GM23248 (cell line): ENCODE measurements at places on chromosomes 11 and 22. TPM values are rescaled to one million over a fixed set of nuclear protein-coding genes. Genes with fewer than 3 reads are reported as not detected.

DNA sequence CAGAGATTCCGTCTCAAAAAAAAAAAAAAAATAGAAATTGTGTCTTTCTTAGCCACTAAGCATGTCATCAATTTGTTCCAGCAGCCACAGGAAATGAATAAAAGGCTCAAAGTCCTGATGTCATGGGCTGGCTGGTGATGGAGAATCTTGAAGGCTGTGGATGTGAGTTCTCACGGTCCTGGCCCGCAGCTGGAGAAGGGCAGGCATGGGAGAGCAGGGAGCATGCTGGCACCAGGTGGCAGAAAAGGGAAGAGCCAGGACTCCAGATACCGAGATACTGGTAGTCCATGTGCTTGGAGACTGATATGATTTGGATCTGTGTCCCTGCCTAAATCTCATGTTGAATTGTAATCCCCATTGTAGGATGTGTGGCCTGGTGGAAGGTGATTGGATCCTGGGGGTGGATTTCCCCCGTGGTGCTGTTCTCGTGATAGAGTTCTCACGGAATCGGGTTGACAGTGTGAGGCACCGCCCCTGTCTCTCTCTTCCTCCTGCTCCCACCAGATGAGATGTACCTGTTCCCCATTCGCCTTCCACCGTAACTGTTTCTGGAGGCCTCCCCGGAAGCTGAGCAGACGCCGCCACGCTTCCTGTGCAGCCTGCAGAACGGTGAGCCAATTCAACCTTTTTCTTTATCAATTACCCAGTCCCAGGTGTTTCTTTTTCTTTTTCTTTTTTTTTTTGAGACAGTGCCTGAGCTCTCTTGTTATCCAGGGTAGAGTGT lies 18.1 kb downstream of the MRGPRD start:
- peak; percentile 30 for DNase-seq

DNA sequence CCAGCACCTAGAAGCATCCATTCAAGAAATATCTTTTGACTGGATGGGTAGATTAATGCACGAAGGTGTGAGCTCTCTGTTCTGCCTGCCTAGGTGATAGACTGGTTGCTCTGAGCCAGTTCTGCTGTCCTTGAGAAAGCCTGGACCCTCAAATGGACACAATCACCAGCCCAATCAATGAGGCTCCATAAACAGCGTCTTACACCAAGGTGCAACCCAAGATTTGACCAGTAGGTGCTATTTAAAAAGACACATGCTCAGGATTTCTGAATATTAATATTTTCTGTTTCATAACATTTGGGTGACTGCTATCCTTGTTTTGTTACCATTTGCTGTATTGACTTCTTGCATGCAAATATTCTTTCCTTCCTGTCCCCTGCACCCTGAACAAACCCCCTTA lies 39.0 kb downstream of the PAMR1 start:
- peak; percentile 24 for DNase-seq

DNA sequence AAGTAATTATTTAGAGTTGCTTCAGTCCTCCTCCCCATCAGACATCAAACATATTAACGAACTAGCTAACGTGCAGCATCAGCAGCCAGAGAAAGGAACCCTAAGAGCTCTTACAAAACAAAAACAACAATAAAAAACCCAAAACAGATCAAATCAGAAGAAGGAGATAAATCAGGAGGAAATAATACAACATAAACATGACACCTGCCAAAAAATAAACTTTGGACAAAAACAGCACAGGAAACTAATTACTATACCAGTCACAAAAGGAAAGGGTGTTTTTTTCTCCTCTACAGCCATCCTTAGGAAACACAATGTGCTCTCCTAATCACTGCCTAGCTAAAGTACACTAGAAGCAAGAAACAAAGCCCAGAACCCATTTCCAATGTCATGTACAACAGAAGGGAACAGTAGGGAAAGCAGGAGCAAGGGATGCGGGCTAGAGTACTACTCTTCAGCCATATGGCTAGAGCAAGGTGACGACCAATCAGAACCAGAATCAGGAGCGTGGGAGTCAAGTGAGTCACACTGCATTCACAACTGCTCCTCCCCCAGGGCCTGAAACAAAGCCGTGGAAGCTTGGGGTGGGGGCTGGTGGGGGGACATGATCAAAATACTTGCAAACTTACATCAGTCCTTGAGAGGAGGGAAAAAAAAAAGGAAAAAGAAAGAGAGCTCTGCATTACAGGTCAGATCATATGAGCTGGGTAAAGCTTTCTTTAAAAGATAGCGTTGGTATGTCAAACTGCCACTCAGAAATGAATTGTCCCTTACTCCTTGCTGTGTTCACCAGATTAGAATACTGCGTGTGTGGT lies 60.4 kb downstream of the LARGE2 start:
- peak; percentile 84 for DNase-seq

The ARHGEF12 gene
- 52.7 and 57.9 TPM in 2 replicates for total RNA-seq

The KBTBD4 gene
- 26.6 and 35.5 TPM in 2 replicates for total RNA-seq

DNA sequence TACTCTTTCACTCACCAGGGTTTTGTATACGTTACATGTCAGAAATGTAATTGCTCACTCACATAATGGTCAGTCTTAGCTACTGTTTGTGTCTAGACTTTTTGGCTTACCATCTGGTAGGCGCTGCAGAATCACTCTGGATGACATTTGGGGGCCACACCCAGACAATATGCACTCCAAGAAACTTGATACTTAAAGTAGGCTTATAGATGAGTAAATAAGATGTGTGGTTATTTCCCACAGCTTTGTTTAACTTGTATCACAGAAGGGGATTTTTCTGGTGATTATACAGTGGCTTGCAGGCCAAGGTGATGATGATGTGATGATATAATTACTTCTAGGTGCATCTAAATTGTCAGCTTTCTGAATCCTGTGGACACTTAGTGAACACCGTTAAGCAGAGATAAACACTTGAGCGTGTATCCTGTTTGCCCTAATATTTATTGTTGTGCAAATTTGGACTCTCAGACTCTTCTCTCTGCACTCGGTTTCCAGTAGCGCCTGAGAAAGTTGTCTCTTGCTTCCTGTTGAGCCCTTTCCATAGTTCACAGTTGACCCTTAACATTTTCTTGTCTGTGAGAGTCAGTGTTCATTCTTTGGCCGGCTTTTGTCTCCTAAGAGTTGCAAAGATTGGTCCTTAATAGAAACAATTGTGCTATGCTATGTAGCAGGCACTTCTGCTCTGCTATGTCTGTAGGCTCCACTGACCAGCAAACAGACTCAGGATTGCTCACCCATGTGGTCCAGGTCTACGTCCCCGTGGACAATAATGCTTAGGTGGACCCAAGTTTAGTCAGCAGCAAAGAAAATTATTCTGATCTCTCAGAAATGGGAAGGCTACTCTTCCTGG lies 89.3 kb downstream of the PRR5L start:
- peak; percentile 80 for DNase-seq

DNA sequence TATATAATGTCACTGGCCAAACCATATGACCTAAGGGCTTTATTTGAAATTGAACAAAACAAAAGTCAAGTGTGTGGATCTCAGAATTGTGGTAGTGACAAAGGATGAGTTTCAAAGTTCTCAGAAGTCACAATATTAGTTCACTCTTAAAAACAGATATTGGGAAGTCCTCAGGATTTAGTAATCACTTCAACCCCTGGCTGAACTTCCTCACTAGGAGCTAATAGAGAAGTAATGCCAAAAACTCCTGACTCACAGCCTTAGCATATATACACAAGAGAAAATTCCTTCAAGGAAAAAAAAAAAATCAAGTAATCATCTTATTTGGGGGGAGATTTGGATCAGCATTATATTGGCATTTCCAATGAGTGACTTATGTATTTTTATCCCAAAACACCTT lies 75.6 kb upstream of the APOA1 start:
- DNase-seq = peak; percentile 90

DNA sequence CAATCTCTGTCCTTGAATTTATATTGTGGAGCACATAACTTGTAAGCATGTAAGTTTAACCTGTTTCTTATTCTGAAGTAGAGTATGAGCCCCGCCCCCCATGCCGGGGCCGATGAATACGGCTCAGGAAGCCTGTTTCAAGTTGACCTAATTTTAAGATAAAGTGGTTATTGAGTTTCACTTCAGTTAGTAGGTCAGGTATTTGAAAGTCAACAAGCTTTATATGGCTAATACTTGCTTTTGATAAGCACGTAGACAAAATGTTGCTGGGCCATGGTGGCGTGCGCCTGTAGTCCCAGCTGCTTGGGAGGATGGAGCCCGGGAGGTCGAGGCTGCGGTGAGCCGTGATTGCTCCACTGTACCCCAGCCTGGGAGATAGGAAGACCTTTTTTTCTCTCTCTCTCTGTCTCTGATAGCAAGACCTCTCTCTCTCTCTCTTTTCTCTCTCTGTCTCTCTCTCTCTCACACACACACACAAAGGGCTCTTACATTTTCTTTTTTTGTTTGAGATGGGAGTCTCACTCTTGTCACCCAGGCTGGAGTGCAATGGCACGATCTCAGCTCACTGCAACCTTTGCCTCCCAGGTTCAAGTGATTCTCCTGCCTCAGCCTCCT lies 14.4 kb downstream of the YWHAH start:
- DNase-seq = no peak

- peak; percentile 43 for DNase-seq
Observed at GRCh38 chr11:79708319-79708932, 267.6 kb upstream of the TENM4 start.

DNA sequence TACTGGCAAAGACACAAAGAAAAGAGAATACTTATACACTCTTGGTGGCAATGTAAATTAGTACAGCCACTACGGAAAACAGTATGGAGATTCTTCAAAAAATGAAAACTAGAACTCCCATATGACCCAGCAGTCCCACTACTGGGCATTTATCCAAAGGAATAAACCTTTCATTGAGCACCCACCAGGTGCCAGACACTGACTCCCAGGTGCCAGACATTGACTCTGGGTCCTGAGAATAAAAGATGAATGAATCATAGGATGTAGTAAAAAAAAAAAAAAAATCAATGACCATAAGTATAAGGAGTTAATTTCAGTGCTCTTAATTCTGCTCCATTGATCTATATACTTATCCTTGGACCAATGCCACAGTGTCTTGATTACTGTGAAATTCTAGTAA lies 28.2 kb downstream of the HEPHL1 start:
- no peak for DNase-seq

- no peak for DNase-seq
Observed at GRCh38 chr11:62504158-62504973, 42.2 kb downstream of the AHNAK start.

The CD248 gene
- 212 and 230 TPM in 2 replicates for total RNA-seq

DNA sequence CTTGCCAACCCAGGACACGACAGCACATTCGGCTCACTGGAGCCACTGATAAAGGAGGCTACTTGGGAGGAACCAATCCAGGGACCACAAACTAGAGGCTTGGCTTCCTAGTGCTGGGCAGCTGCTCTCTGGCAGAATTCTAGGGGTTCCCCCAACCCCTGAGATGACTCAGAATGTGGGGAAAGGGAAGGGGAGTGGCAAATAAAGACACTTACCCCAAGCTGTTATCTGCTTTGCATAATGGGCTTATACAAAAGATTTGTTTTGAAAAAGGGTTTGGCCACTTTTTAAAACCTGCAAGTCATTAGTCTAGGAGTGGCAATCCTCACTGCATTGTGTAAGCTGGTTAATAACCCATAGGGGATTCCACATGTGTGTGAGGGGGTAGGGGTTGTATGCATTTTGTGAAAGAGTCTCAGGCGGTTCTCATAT lies 64.1 kb upstream of the LMO1 start:
- no peak for DNase-seq

DNA sequence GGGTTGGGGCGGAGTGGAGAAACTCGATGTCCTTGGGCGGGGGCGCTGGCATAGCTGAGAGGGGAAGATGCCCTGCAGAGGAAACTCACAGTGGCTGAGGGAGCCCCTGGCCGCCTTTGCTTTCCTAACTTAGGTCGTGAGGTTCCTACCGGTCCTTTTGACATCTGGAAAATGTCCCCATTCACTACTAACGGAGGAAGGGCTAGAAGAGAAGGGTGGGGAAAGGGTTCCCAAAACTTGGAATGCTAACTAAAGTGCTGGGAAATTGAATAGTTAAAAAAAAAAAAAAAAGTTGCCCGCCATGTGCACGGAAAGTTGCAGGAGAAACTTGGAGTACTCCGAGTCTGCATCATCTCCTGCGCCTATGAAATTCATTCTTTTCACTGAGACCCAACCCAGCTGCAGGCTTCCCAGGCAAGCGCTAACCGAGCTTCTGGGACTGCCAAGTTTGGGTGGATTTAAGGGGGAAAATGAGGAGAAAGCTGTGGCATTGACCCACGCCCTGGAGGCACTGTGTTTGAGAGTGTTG lies 796 bp downstream of the TIMP3 start:
- DNase-seq = peak; percentile 59

DNA sequence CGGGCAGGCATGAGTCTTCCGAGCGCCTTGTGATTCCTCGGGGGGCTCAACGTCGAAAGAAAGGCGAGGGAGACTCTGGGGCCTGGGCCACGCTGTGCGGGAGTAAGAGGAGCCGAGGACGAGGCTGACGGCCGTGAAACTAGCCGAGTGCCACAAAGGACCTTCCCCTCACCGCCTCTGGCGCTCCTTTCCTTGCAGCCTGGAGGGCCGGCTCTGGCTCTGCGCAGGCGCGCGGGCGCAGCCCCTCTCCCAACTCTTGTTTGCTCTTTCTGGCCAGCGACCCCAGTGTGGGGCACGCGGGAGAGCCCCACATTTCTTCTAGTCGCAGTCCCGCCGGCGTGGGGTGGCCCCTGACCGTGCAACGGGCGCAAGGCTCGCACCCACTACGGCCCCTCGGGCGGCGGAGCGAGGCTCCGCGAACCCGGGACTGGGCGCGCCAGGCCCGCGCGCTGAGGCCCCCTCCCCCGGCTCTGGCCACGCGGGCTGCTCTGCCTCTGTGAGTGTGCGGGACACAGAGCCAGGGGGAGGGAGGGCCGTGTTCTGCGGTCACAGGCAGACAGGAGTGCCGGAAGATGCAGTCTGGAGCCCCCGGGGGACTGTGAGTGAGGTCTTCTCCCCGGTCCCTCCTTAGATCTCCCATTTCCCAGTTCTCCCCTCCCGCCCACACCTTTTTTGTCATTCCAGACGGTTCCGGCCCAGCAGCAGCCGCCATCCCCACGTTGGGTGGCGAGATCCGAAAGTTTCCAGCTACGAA lies 1.0 kb upstream of the TOB2 start:
- DNase-seq = peak; percentile 82

The MS4A6E gene
- not detected in 2 replicates for total RNA-seq

The GAL3ST3 gene
- total RNA-seq = not detected in 2 replicates

- DNase-seq = peak; percentile 49
Observed at GRCh38 chr22:39434243-39434653, 22.6 kb upstream of the MGAT3 start.

The OR10W1 gene
- total RNA-seq = not detected in 2 replicates

DNA sequence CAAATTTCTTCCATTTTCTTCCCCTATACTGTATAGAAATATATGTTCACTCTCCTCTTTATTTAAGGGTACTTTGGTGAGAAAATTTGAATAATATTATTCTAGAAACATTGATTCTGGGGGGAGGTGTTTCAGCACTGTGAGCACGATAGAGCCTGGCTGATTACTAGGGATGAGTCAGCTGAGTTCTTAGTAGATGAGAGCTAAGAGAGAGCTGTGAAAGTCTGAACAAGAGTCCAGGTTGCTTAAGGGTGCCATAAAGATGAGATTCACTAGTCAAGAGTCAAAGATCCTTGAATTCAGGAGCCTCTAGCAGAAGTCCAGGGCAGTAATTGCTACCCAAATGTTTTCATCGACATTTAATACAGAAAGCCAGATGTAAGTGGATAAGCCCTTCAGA lies 756.6 kb upstream of the API5 start:
- DNase-seq = no peak

The FAM83F gene
- total RNA-seq = not detected in 2 replicates

The DCHS1 gene
- 5.8 and 6.4 TPM in 2 replicates for total RNA-seq
